Pulmonary artery endothelial cell (primary cell): ENCODE measurements at places on chromosomes 11 and 22. TPM values are rescaled to one million over a fixed set of nuclear protein-coding genes. Genes with fewer than 3 reads are reported as not detected.

TNRC6B gene
- total RNA-seq = 13.3 and 23.0 TPM in 2 replicates

DNA sequence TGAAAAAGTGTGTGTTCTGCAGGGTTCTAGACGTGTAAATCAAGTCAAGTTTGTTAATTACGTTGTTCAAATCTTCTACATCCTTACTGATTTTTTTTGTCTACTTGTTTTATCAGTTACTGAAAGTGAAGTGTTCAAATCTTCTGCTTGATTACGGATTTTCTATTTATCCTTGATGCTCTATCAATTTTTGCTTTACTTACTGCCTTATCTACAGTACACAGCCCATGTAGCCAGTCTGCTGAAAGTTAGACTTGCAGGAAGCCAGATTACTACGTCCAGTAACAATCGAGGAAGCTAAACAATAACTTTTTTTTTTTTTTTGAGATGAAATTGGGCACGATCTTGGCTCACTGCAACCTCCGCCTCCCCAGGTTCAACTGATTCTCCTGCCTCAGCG, 15.6 kb upstream of the C11orf24 start:
- DNase-seq = no peak

DNA sequence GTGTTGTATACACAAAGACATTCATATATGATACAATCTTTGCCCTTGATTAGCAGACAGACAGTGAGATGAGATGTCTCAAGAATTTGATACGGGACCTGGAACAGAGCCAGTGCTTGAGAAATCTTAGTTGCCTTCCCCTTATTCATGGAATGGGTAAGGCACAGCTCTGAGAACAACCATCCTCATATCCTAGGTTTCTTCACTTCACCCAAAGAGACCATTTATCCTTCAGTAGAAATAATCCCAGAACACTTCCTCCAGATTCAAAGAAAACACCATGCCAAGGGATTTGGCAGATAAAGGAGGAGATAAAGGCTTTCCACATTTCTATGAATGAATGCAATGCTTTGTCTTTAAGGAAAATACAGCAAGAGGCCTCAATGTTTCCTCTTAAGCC, 8.8 kb upstream of the IZUMO1R start:
- no peak for DNase-seq

- DNase-seq = peak; percentile 39
These were observed 5.4 kb downstream of the TNRC6B start for GRCh38 chr22:40183029-40183581.

SOX10 gene
- total RNA-seq = not detected in 2 replicates

GRCh38 chr22:31243339-31244045, 31.4 kb downstream of the LIMK2 start:
- no peak for DNase-seq

DNA sequence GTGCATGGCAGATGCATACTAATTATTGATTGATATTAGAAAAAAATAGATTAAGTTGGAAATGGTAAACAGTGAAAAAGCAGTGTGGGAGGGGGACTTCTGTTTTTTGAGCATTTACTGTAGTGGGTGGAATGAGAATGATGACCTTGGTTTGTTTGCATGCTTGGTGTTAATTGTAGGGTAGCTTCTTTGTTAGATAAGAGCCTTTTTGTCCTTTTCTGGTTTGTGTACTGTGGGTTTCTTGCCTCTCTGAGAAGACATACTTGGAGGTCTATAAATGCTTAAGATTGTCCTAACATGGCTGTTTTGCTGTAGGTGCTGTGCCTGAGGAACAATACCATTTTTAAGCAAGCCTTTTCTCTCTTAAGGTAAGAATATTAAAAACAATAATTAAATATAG, 17.0 kb downstream of the MRPL48 start:
- DNase-seq = no peak

TRIM49 gene
- not detected in 2 replicates for total RNA-seq

ANO1 gene
- total RNA-seq = 0.21 and 0.33 TPM in 2 replicates

LAMTOR1 gene
- total RNA-seq = 110 and 113 TPM in 2 replicates

GRCh38 chr11:47593934-47594855, at the start of gene C1QTNF4:
Gene C1QTNF4, minus strand, starts transcription at chr11:47594411. Its CDS starts 3,601 bp downstream, at chr11:47590810.
- no peak for DNase-seq

DNA sequence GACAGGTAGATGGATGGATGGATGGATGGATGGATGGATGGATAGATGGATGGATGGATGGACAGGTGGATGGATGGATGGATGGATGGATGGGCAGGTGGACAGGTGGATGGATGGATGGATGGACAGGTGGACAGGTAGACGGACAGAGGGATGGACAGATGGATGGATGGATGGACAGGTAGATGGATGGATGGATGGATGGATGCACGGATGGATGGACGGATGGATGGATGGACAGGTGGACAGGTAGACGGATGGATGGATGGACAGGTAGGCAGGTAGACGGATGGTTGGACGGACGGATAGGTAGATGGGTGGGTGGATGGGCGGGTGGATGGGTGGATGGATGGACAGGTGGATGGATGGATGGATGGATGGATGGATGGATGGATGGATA, 24.3 kb downstream of the PDGFB start:
- no peak for DNase-seq

GRCh38 chr22:41124086-41124485, 31.7 kb downstream of the EP300 start:
- DNase-seq = no peak

DNA sequence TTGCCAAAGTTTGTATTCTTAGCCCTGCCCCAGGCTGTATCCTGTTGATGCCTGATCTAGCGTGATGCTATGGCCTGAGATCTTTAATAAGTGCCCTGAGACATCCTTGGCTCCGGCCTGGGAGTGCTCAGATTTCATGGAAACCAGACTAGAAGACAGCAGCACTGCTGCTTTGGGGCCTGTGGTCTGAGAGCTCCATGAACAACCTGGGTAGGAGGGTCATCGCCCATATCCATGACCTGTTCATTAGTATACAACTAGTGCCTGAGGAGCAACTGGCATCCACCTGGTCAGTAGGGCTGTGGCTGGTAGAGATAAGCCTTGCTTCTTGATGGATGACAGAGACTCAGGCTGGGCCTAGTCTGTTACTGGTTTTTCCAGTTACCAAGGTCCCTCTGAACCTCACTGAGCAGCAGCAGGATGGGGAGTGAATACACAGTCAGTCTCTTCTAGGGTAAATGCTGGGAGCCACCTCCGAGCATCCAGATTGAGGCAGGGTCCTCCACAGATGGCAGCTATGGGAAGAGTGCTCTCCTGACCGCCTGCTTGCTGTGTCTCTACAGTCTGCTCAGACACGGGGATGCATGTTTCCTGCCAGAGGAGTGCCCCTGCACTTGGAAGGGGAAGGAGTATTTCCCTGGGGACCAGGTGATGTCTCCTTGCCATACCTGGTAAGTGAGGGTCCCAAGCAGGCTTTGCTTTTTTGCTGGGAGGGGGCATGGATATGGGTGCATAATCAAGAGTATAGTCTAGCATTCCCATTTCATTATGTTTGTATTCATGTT, 39.0 kb downstream of the OTOG start:
- no peak for DNase-seq

DNA sequence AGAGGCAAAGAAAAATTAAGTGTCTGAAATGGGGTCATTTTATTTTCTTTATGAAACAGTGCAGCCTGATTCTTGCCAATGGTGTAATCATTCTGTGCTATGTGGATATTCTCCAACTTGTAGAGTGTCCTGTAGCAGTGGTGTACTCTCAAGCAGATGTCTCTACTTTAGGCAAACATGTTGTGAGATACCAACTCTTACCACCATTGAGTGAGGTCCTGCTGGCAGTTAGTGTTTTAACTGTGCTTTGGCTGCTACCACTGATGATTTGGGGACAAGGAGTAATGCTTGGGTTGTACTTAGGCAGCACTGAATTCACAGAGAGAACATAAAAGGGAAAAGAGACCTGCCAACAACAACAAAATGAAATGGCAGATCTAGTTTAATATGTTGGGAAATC, 122.5 kb downstream of the APIP start:
- DNase-seq = no peak

- no peak for DNase-seq
These were observed 66.1 kb downstream of the ARHGAP42 start for GRCh38 chr11:100753172-100753543.

DNA sequence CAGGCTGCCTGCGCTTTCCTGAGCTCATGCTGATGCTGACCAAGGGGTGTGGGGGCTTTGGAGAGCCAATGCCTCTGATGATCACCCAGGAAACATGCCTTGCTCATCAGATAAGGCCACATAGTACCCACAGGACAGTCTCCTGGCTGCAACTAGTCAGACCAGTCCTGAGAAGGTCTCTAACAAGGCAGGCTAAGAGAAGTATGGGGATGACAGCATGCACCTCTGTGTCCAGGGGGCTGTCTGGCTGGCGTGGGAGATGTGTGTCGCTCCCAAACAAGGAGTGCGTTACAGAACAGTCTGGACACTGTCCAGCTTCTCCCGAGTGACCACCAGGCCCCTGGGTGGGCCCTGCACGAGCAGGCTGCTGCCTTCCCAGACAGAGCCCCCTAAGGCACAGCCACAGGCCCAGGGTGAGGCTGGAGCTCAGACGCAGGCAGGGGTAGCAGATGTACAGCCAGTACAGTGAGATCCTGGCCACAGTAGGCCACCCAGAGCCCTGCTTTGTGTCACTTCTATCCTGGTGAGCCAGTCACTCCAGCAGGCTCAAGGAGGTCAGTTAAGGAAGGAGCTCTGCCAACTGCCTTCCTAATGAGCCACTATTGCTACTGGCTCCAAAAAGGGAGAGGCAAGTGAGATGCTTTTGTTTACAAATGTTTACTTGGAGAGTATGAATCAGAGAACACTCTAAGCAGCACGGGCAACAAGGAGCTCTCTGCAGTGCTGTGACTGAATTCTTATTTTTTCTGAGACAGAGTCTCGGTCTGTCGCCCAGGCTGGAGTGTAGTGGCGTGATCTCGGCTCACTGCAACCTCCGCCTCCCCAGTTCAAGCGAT, 66.0 kb upstream of the CLTCL1 start:
- DNase-seq = no peak

GRCh38 chr11:119615882-119616196, 113.2 kb downstream of the NECTIN1 start:
- no peak for DNase-seq

MYBPC3 gene
- total RNA-seq = not detected in 2 replicates

OR8A1 gene
- not detected in 2 replicates for total RNA-seq

KCNJ11 gene
- total RNA-seq = 0.07 and 0.20 TPM in 2 replicates

- DNase-seq = no peak
These were observed 775.4 kb downstream of the LUZP2 start for GRCh38 chr11:25272214-25272613.

GRCh38 chr11:35131886-35132285, 7.1 kb upstream of the CD44 start:
- DNase-seq = no peak

DNA sequence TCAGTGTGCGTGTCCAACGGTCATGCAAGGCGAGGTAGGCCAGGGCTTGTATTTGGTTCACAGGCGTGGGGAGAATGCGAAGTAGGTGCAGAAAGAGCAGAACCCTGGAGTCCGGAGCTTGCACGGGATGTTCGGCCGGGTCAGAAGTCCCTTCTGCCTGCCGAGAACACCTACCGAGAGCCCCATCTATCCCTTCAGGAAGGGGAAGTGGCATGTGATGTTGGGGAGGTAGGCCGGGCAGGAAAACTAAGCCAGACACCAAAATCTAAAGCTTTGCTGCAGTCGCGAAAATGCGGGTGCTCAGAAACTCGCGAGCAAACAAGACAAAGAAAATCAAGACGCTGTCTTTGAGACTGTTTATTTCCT, 435 bp upstream of the TAF6L start:
- no peak for DNase-seq

- no peak for DNase-seq
These were observed 25.8 kb downstream of the TPCN2 start for GRCh38 chr11:69074375-69075140.

DNA sequence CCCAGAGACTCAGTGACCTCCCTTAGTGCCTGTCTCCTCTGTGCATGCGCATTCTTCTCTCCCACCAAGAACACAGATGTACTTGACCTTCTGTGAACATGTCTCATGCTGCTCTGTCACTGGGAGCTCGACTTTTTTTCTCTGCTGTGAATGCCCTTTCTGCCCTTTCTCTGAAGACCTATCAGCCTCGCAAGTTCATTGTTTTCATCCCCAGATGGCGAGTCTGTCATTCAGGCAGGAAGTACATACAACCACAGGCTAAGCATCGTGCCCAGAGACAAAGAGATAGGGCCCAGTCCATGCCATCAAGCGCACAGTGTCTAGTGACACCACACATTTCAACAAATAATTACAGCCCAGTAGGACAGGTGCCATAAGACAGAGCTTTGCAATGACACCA, 50.4 kb upstream of the RAB1B start:
- DNase-seq = no peak

DNA sequence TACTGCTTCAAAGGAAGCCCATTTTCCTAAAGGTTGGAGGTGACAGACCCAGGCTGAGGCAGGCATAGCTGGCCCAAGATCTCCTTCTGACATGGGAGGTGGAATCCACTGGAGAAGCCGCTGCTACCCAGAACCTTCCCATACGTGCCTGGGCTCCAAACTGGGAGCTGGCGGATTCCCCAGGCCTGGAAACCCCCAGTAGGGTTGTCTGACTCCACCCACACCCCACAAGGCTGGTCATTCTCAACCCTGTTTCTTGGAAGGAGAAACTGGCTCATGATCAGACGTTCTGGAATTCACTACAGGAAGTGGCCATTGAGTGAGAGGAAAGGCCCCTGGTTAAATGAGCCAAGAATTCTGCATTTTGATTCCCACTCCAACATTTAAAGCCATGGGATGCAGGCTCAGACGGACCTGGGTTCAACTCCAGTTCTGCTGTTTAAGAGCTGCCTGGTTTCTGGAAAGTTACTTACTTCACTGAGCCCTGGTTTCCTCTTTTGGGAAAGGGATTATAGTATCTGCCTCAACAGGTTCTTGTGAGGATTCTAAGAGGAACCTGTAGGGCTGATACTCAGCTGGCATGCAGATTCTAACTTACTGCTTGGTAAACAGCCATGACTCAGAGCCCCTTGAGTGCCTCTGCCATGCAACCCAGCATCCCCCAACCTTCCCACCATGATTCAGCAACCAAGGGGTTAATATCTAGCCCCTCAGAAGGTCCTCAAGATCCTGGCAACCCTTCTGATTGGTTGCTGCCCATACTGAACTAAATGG, 19.4 kb upstream of the TSKU start:
- peak; percentile 75 for DNase-seq
